ENCODE measurements at places on chromosomes 6 and 20.

- DNase-seq, result no peak
These were observed 837.6 kb downstream of the TBC1D32 start for GRCh38 chr6:120496661-120497060.

- no peak for DNase-seq
These were observed 33.2 kb downstream of the BFSP1 start for GRCh38 chr20:17497821-17498580.

DNA sequence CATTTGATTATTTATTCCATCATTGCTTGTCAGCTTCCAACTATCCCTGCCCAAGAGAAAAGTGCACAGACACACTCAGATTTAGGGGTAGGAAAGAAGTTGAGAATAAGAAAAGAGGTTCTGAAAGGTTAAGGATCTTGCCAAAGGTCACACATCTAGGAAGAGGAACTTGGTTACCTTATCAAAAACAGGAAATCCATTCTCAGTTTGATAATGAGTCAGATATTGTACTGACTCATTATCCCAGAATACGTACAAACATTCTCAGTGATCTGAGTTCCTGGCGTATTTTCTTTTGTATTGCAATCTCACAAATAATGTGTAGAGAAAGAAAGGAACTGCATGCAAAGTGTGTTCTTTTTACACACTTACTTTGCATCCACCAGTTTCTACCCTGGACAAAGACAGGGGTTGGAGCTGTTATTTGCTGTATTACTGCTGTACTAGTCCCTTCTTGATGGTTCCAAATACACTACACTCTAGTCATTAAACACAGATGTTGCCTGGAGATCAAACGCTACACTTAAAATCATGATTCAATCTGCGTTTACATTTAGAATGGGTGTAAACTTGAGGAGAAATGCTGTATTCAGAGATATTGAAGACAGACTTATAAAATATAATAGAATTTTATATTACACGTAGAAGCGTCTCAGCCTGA, 545.7 kb downstream of the PRKN start:
- DNase-seq, result no peak

DNA sequence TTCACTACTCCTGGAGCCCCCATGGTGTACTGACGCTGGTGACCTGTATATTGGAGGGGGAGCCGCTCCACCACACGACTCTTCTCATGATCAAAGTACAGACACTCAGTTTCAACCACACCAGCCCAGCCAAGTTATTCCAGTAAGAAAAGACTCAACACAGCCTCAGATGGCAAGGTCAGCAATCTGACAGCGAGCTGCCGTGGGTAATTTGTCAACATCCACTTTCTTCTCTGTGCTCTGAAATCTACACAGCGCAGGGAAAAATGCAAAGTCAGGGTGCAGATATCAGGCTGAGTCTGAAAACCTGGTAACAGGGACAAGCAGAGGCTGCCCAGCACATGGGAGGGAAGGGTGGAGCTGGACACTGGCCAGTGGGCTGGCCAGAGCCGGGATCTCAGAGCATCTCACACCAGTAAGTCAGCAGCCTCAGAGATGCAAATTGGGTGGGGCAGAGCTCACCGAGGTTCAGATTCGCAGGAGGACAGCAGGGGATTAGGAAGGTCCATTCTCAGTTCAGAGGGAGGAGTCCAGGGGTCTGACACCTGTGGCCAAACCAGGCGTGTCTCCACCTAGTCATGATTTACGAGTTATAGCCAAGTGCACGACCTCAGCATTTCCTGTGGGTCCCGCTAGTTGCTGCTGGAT, 44.5 kb upstream of the RPS6KA2 start:
- no peak for DNase-seq

- no peak for DNase-seq
These were observed 536.0 kb downstream of the BCKDHB start for GRCh38 chr6:80642452-80642851.

GRCh38 chr6:63573076-63573898, 1.0 kb downstream of the LOC128125822 start:
- DNase-seq, result peak; percentile 63

- DNase-seq, result no peak
These were observed 5.6 kb downstream of the ARID1B start for GRCh38 chr6:156782691-156783320.

DNA sequence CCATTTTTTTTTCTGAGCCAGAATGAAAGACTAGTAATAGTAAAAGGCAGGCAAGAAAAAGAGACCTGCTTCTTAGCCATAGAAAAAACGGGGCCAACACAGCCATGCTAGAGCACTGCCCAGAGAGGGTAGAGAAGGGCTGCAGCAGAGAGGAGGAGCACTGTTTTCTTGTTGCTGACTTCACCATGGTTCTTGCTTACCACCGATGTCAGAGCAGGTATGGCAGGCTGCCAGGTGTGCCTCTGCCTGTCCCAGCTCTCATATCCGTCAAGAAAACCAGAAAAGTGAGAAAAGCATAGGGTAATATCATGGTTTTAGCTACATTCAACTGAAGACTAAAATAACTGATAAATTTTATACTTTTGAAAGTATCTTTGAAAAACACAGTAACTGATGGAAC, 60.7 kb downstream of the DTNBP1 start:
- no peak for DNase-seq

- no peak for DNase-seq
These were observed 41.1 kb upstream of the PREP start for GRCh38 chr6:105443941-105444340.

DNA sequence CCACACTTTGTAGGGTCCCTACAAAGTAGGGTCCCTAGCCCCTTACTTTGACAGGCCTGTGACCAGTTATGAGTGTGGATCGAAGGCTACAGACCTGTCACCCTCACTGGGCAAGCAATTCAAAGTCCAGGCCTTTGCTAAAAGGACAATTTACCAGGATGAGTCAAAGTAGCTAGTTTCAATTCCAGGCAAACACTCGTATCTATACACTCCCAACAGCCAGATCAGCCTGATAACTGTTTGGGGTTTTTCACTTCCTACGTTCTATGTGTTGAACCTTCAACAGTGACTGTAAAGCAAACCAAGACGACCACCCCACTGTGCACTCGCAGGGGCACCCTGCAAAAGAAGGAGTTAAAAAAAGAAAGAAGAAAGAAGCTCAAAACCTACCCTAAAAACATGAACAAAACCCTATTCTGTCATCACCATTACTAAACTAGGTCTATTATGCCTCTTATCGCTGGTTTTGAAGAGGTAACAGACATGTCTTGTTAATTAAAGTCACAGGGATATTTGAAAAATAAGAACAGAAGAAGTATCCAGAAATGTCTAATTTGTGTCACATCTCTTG, 3.2 kb downstream of the GFOD1 start:
- no peak for DNase-seq

All from activated effector memory CD4-positive, alpha-beta T cell treated with Interleukin-2 at 50 U/mL for 16 hours (primary cell).